GM23338 (cell line): ENCODE measurements at places on chromosomes 12 and 14. TPM values are rescaled to one million over a fixed set of nuclear protein-coding genes. Genes with fewer than 3 reads are reported as not detected.

DNA sequence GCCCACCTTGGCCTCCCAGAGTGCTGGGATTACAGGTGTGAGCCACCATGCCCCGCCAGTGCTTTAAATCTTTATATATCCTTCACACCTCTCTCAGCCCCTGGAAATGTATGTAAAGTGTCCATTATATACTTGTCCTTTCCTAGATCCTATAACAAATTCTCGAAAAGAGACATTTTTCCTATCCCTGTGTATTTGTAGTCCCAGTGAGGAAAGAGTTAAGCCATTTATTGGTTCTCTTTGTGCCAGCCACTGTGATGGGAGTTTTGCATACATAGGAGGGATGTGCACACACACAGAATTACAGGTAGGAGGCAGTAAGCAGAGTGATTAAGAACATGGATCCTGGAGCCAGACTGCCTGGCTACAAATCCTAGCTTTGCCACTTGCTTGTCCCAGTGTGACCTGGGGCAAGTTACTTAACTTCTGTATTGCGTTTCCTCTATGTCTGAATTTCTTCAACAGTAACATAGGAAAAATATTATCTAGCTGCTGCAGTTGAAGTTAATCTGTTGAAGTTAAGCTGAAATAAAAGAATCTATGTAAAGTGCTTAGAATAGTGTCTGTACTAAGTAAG is 2.1 kb upstream of the RABGGTA start:
- peak; percentile 35 for DNase-seq

DNA sequence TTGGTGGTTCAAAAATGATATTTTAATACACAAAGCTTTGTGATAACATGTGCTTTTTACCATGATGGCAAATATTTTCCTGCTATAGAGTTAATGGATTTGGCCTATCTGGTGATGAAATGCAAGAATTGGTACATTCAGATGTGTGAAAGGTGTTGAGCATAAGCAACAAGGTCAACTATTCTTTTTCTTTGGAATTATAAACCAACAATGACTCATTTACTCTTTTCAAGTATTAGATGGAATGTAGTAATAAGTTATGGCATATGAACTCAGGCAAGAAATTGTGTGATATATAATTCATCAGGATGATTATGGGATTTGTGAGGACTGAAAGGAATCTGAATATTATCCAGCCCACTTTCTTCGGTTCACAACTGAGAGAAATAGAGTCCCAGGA is 471.4 kb downstream of the ETNK1 start:
- DNase-seq, result no peak

DNA sequence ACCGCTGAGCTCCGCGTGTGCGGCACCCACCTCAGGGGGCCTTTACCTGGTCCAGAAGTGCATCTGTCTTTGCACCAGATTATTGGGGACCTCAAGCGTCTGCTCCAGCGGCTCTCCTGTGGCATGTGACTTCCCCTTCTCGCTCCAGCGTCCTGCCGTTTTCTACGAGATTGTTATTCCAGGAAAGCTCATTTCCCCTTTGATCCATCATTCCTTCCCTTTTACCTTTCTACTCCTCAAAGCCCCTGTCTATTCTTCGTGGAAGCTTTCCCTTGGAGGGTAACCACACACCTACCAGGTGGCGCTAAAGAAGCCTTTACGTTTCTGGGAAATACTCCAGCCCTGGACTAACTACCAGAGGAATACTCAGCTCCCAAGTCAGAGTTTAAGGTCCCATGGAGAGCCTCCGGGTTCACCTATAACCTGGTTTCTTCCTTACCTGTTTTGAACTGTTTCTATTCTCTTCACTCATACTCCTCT is 1.5 kb downstream of the FKBP4 start:
- DNase-seq, result peak; percentile 33

The GDF11 gene
- 12.5 and 12.6 TPM in 2 replicates for total RNA-seq

- no peak for DNase-seq
Observed at GRCh38 chr14:87864356-87865270, 128.4 kb downstream of the GALC start.

DNA sequence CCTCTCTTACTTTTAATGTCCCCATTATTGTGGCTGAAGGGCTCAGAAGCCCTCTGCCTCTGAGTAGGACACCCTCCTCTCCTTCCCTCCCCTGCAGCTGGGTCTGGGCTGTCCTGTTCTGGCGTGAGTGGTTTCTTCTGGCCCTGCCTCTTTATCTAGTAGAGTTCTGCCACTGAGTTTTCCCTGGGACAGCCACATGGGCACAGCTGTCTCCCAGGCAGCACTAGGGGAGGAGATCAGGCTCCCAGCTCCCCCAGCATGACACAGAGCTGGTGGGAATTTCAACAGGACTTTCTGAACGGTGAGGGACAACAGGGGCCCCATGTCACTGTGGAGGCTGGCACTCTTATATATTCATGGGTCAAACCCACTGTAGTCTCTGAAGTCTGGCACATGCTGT is 21.4 kb downstream of the TMEM132C start:
- no peak for DNase-seq

DNA sequence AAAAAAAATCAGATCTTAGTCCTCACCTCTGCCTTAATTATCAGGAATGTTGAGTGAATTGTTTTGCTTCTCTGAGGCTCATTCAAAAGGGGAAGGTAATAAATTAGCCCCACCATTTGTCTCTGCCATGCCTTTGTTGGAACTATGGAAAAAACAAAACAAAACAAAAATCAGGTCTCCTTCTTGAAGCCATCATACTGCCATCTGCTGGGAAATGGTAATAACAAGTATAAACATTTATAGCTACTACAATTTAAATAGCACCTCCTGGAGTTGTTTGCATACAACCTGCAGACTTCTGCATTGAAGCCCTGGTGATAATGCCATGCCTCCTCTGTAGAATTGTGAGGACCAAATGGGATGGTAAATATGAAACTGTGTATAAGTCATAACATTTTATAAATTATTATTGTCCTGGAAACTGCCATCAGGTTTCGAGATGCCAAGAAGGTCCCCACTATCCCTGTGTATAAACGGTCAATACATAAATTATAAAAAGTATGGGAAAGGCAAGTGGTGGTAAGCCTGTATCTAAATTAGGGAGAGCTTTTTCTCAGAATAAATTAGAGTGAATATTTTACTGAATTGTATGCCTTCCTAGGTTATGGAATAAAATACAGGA is 87.2 kb upstream of the FGD4 start:
- peak; percentile 80 for DNase-seq
